ENCODE measurements at places on chromosomes 16 and 17.
A peak's percentile ranks its signal among the peaks of the same experiment; 100 is the strongest.

GRCh38 chr17:79046916-79047280, 22.9 kb downstream of the C1QTNF1 start:
- DNase-seq, result no peak

GRCh38 chr16:20971401-20971800, 70.8 kb downstream of the LYRM1 start:
- DNase-seq, result no peak

- no peak for DNase-seq
Measured at GRCh38 chr17:17028059-17028877, 14.0 kb upstream of the MPRIP start.

- DNase-seq, result no peak
Measured at GRCh38 chr17:27486741-27487140, 30.5 kb downstream of the KSR1 start.

GRCh38 chr17:41687828-41688640, 651 bp upstream of the EIF1 start:
- peak; percentile 47 for DNase-seq

DNA sequence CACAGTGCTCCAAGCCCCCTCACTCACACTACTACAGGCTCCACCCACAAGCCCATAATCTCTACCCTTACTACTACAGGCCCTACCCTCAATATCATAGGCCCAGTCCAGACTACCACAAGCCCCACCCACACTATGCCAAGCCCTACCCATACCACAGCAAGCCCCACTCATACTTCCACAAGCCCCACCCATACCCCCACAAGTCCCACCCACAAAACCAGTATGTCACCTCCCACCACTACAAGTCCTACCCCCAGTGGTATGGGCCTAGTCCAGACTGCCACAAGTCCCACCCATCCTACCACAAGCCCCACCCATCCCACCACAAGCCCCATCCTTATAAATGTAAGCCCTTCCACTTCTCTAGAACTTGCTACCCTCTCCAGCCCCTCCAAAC, 13.8 kb downstream of the RIPOR1 start:
- no peak for DNase-seq

DNA sequence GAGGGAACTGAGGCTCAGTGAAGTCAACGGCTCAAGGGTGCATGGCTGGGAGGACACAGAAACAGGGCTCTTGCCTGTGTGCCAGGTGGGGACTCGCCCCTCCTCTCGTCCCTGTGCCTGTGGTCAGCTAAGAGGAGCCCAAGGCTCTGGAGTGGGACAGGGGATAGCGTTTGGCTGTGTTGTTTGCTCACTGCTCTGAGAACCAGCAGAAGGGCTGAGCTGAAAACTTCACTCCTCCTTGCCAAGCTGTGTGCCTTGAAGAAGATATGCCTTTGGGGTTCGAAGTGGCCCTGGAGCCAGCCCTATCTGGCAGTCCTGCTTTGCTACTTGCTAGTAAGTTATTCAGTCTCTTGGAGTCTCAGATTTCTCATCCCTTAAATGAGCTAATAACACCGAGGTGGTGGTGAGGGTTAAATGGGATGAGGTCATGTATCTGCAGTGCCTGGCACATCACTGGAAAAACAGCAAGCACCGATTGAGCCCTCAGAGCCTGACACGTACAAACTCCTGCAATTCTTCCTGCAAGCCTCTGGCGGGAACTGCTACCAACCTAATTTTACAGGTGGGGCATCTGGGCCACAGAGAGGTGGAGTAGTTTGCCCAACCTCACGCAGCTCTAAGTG, 17.7 kb downstream of the FOXL1 start:
- DNase-seq, result no peak

GRCh38 chr17:78485290-78486168, 91.7 kb downstream of the DNAH17 start:
- DNase-seq, result no peak

DNA sequence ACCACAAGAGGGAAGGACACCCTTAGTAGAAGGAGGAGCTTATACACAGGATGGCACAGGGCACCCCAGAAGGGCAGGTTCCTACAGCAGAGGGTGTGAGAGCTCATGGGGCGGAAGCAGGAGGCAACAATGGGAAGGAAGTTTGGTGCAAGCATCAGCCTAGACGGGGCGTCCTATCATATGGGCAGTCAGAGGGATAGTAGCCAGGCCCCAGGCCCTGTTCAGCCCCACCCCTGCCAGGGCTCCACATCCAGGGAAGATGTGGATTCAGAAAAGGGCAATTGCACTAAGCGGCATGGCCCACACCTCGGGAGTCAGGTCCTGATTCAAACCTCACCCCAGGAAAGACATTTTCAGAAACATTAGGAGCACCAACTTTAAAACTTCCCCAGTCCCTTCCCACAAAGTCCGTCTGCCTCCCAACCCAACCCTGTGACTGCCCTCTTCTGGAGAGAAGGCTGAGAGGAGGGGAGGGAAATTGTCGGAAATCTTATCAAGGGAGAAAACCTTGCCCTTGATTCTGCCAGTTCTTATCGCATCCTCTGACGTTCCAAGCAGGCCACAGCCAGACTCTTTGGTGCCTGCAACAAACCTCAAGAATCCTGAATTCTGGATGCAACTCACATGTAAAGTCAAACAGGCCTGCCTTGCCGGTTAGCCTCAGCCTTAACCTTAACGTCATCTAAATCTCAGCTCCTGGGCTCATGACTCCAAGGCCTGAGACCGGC, 198.8 kb upstream of the CDH5 start:
- no peak for DNase-seq

DNA sequence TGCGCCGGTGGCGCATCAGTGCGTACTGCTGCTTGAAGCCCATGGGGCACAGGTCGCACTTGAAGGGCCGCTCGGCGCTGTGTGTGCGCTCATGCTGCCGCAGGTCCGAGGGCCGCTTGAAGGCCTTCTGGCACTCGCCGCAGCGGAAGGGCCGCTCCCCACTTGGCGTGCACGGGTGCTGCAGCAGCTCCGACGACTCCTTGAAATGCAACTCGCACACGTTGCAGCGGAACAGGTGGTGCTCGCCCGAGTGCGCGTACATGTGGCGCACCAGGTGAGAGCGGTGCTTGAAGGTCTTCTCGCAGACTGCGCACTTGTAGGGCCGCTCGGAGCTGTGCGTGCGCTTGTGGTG, 3.3 kb downstream of the ZNF319 start:
- no peak for DNase-seq

DNA sequence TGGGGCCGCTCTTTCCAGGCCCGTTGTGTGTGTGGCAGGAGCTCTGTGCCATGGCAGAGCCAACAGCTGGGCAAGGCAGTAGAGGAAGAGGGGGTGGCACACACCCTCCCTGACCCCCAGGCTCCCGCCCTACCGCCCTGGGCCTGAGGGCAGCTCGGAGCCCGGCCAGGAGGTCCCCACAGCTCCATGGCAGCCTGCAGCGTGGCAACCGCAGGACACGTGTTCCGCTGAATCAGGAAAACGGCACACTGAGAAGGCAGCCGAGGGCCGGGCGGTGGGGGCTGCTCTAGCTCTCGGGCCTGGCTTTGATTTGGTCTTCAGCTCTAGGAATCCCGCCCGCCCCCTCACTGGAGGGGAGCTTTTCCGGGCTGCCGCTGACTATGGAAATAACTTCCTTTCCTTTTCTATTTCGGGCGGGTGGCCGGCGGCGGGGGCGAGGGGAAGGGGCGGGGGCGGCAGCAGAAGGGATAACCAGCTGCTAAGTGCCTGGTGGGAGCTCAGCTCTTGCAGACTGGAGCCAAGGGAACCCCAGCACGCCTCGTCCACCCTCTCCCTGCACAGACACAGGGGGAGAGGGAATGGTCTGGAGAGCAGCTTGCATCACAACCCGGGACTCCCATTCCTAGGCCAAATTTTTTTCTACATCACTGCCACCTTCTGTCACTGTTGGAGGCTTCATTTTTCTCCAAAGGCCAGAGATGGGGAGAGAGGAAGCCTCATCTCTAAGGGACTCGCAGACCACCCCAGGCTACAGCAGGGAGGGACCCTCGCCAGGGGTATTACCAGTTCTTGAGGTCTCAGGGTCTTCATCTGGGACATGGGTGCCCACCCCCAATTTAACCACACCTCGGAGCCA, 24.8 kb upstream of the MRPS23 start:
- no peak for DNase-seq

DNA sequence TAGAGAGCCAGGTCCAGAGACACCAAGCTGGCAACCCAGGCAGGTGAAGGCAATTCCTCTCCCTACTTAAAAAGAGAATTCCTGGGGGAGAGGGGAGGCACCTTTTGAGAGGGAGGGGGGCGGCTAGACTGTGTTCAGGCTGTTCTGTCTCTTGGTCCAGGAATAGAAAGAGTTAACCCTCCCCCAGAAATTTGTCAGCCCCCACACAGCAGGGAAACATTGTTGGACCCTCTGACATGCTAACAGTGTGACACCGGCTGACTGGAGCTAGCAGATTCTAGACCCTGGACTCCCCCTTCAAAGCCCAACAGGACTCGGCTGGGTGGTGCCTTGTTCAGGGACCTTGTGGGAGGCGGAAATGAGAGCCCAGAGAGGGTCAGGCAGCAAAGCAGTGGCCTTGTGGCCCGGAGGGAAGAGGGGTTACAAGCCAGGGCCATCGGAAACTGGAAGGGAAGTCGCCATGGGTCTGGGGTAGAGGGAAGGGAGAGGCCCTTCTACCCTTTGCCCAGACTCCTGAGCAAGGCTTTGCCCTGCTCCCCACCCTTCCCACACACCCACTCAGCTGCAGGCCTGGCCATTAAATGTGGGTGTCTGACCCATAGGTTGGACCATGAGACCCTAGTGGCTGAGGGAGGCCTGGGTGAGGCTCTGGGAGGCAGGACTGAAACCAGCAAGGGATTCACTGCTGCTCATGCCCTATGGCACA, 44.6 kb downstream of the RAI1 start:
- no peak for DNase-seq

- DNase-seq, result no peak
Measured at GRCh38 chr17:39404542-39405378, 3.3 kb upstream of the FBXL20 start.

- DNase-seq, result no peak
Measured at GRCh38 chr16:57279780-57280638, 4.5 kb downstream of the PLLP start.

DNA sequence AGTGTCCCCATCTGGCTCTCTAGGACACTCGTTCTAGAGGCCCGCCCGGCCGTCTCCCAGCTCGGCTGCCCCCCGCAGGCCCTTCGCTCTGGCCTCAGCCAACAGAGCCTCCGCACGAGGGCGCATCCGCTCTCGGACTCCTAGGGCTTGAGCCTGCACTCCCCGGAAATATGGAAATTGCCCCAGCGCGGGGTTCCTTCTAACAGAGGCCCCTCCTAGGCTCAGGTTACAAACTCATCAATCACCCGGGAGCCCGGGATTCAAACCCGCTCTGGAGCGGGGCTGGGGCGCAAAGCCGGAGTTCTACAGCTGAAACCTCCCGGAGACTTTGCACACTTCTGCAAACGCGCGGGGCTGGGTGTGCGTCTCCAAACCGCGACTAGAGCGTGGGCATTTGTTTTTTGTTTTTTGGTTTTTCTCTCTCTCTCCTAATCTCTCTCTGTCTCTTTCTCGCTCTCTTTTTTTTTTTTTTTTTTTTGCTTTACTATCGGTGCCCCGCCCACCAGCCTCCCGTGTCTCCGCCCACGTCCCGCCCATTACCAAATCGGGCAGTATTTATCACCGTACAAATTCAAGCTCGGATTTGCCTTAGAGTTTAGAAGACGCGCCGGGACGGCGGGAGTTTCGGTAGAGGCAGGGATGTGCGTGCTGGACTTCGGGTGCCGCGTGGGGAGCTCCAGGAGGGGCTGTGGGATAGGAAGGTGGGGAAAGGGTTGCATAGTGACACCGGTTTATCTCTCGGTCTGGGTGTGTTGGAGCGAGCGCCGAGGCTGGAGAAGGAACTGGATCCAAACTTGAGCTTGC, 2.4 kb upstream of the FOXL1 start:
- no peak for DNase-seq

GRCh38 chr16:68376590-68376989, 65.8 kb downstream of the PRMT7 start:
- no peak for DNase-seq

- DNase-seq, result no peak
Measured at GRCh38 chr17:44733753-44734152, 25.0 kb upstream of the ADAM11 start.

- DNase-seq, result no peak
Measured at GRCh38 chr17:42313773-42314566, 25.7 kb downstream of the STAT5A start.

DNA sequence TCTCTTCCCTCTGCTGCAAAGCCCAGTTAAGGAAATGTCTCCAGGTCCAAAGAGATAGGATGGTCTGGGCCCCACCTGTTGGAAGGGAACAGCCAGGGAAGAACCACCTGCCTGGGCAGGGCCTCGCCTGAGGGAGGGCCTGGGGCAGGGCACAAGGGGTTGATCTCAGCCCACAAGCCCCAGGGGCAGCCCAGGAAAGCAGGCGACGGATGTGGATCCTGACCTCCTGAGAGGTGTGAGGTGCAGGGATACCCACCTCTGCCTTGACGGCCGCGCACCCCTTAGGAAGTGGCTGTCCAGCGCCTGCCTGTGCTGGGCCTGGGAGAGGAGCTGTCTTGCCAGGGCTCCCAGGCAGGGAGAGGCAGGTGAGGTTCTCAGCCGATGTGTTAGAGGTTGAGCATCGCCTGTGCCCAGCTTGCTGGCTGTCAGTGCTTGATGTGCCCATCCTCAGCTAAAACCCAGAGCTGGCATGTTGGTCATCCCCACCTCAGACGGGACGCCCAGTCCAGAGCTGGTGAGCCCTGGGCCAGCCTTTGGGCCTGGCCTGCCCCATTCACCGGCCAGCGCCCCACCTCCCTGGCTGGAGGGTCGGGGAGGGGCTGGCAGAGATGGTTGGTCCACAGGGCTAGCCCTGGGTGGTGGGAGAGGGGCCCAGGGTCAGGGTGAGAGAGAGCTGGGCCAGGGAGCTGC, 434 bp downstream of the CEMP1 start:
- DNase-seq, result no peak

GRCh38 chr17:60412701-60413100, 9.6 kb upstream of the CHCT1 start:
- DNase-seq, result no peak

DNA sequence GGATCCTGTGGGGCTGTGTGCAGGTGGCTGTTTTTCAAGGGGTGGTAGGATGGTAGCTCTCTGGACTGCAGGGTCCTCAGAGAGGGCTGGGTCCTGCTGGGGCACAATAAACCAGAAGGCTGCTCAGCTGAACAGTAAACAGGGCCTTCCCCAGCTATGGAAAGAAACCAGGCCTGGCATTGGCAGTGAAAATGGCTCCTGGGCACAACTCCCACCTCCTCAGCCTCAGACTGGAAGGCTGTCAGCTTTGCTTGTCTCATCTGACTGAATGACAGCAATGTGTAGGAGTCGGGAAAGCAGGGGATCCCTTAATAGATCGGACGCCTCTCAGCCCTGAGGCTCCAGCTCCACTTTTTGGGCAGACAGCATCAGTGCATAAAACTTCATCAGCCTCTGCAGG, 59.8 kb upstream of the NLRP1 start:
- no peak for DNase-seq

Measured in activated CD8-positive, alpha-beta memory T cell treated with anti-CD3 and anti-CD28 coated beads for 1 hour (primary cell).